HL-60 (cell line): ENCODE measurements at places on chromosomes 13 and 19.

DNA sequence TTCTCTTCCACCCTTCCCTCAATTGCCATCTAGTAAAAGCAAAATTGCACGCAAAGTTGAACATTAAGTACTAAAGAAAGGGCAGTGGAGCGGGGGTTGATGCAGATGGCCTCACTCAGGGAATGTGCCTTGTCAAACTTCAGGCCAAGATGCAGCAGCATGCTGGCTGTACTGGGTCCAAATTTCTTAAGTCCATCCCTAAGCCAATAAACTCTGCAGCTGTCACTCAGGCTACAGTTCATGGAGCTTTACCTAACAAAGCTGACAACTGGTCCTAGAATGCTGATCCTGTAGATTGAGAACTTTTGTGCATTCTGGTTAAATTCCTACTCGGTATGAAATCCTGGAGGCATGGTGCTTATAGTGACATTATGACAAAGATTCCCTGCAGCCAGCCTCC, 88.4 kb downstream of the FOXO1 start:
- no peak for DNase-seq

GRCh38 chr13:55673910-55674309, 1466.8 kb upstream of the PRR20A start:
- no peak for DNase-seq

GRCh38 chr19:19597809-19598306, 20.6 kb downstream of the PBX4 start:
- DNase-seq = no peak

DNA sequence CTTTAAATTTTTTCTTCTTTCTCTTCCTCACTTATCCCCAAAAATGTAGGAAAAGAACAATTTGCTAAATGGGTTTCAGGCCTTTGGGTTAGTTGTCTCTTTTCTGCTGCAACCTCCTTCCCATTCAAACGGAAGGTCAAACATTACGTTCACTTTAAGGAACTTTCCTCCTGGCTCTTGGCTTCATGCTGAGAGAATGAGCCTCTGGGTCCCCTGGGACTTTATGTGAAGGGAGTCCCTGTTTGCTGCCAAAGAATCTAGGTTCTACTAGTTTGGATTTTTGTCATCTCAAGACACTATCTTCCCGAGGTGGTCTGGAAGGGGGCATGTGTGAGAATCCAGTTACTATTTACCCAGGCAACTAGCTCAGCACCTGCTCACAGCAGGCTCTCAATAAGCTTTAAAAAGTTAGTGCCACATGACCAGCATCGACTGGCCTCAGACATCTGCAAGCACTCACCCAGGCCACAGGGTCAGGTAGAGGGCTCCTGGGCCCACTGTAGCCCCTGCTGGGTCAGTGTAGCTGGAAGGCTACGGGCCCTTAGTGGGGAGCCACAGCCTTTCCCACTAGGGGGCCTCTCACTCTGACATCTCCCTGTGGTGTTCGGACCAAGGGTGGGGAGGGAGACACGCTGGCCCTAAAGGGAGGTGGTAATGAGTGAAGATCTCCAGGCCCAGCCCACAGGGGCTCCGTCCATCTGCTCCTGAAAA, 40.5 kb downstream of the FAM124A start:
- DNase-seq = no peak

DNA sequence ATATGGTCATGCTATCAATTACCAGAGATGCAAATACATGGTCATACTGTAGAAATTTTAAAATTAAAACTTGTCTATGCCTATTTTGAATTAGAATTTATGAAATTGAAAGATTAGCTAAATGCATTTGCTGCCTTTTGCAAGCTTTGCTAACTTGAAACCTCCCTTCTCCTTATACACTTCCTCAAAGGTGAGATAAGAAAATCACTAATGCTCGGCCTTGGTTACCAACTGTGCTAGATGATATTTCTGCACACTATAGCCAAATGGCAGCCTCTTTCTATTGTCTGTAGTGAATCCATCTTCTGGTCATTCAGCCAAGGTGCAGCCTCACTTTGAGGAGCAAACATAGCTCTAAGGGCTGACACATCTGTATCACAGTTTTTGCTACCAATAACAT, 31.1 kb upstream of the MYCBP2 start:
- no peak for DNase-seq

DNA sequence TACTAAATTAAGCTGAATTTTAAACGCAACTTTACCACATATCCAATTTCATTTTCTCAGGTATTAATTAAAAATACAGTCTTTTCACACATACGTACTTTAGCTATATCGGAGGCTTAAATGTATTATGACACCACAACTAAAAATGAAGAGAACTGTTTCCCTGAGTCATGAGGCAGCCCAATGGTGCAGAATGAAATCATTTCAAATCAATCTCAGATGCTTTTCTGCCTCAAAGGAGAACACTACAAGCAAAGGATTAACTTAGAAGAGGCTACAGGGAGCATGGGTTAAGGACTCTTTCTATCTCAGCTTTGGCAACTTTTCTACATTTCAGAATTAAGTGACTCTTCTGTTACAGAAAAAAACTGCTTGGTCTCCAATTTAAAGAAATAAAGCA, 516.3 kb upstream of the HTR2A start:
- no peak for DNase-seq

GRCh38 chr13:110950819-110951570, 36.1 kb upstream of the ANKRD10 start:
- no peak for DNase-seq

DNA sequence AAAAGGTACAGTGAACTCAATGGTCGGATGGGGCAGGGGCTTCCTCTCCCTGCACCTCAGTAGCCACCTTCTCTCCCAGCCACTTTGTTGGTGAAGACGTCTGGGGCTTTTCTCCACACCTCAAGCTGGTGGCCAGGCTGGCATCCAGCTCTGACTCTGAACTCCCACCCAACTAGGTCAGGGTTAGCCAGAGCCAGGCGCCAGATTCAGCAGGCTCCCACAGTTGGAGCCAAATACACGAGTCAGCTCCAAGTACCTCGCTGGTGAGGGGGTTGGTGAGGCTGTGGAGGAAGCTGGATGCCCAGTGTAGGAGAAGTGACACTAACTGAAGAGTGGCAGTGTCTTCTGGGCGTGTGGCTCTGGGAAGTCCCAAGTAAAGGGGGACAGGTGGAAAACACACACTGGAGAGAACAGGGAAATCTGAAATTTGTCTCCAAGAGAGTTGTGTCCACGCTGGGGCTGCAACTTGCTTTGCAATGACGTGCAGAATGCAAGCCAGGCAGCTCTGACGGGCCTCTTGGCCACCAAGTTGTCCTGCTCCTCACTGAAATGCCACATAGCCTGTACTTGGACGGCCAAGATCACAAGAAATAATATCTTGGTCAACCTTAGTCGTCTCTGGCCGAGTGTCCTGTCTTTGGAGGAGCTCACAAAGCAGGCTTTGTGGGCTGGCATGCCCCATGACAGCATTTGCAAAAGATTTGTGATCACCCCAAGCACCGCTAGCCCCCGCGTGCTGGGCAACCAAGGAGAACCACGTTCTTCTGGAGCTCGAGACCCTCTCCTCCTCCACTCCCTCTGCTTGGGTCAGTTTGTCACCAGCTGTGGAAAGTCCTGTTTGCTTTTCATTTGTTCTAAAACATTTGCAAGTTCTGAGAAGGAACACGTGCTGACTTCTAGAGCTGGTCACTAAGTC, 18.1 kb downstream of the SLC7A1 start:
- DNase-seq = no peak

- no peak for DNase-seq
These were observed 390.5 kb downstream of the FGF9 start for GRCh38 chr13:22061371-22061805.
